ENCODE measurements at places on chromosomes 4 and X.

DNA sequence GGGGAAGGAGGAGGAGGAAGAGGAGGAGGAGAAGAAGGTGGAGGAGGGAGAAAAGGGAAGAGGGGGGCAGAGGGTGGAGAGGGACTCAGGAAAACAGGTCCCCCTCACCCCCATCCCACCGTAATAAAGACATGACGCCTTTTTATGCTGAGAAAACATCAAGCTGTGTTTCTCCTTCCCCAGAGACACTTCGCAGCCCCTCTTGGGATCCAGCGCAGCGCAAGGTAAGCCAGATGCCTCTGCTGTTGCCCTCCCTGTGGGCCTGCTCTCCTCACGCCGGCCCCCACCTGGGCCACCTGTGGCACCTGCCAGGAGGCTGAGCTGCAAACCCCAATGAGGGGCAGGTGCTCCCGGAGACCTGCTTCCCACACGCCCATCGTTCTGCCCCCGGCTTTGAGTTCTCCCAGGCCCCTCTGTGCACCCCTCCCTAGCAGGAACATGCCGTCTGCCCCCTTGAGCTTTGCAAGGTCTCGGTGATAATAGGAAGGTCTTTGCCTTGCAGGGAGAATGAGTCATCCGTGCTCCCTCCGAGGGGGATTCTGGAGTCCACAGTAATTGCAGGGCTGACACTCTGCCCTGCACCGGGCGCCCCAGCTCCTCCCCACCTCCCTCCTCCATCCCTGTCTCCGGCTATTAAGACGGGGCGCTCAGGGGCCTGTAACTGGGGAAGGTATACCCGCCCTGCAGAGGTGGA, 45.3 kb upstream of the SHOX start:
- DNase-seq: no peak

GRCh38 chrX:29447867-29448266, 767.5 kb upstream of the MAGEB2 start:
- DNase-seq: no peak

- no peak for DNase-seq
Observed at GRCh38 chr4:119286377-119287002, 35.4 kb downstream of the FABP2 start.

DNA sequence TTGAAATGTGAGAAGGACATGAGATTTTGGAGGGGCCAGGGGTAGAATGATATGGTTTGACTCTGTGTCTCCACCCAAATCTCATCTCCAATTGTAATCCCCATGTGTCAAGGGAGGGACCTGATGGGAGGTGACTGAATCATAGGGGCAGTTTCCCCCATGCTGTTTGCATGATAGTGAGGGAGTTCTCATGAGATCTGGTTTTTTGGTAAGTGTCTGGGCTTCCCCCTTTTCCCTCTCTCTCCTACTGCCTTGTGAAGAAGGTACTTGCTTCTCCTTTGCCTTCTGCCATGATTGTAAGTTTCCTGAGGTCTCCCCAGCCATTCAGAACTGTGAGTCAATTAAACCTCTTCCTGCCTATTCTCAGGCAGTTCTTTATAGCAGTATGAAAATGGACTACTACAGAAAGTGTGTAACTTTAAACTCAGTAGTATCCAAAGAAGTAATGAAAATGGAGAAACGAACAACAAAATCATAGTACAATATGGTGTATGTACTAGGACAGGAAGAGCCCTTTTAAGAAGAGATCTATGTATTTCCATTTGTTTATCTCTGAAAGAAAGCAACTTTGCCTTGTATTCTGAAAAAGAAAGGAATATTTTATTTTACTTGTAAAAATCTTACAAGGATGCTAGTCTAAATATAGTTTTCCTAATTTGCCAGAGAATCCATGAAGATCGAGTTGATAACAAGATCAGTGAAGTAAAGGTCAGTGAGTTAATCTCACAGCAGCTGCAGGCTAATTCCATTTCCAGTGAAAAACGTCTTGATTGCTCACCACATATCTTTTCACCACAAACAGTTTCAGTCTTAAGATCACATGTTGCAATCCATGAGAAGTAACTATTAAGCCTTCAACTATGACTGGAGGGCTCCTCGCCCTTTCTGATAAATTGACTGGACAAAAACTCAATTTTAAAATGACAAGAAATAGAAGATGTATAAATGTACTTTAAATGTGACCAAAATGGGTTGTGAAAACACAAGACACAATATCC, 20.5 kb downstream of the PKD2 start:
- no peak for DNase-seq

DNA sequence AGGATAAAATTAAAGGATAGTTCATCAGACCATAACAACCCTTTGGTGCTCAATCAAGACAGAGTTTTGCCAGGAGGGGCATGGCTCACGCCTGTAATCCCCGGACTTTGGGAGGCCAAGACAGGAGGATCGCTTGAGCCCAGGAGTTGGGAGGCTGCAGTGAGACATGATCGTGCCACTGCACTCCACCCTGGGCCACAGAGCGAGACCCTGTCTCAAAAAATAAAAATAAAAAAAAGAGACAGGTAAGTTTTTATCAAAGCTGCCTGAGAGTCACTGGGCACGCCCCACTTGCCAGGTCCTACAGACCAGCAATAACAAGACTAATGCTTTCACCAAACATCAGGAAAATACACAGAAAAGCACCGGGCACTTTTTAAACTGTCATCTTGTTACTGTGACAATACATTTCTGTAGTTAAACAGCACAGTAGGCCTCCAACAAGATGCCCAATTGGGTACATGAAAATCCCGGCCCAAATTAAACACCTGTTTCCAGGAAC, 765 bp downstream of the CFAP97 start:
- no peak for DNase-seq

DNA sequence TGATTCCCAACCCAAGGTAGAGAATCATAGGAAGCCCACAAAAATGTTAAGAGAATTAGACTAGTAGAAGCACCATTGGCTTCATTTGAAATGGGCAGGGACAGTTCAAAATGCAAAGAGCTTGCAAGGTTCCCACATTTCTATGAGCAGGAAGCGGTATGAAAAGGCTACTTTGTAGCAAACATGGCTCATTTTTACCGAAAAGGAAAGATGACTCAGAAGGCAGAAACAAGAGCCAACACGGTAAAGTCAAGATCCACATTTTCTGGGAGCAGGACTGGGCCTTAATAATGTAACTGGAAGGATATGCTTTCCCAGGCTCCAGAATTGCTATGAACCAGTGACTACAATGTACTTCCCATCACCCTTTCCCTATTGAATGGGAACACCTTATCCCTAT, 89.5 kb downstream of the GLRA3 start:
- no peak for DNase-seq

DNA sequence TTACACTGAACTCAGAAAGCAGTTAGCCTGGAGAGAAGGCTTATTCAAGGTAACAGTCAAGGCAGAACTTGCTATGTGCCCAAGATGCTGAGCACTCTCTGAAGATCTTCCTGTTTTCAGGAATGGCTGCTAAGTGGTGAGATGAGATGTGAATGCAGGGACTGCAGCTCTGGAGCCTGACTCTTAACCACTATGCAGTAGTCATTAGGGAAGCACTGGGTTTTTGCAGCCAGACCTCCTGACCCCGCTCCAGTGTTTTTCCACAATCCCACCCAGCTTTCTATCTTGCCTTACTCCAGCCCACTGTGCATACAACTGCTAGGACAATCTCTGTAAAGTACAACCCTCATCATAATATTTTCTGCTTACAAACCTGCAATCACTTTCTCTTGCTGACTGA, 95.2 kb upstream of the LNX1 start:
- DNase-seq: no peak

DNA sequence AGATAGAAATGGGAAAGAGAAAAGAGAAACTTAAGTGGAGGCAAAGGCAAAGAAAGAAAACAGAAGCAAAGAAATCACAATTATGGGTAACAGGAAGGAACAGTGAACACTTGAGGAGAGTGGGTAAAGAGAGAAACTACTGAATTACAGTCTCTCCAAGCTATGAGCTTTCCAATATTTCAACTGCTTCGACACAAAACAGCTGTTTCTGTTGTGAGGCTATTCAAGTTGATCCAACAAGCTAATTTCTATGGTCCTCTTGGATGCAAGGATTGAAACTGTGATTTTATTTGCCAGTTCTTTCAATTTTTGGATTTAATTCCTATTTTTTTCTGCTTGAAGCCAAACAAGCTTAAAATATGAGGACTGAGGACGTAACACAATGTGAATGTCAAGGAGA, 80.5 kb upstream of the ADGRA3 start:
- DNase-seq: no peak

DNA sequence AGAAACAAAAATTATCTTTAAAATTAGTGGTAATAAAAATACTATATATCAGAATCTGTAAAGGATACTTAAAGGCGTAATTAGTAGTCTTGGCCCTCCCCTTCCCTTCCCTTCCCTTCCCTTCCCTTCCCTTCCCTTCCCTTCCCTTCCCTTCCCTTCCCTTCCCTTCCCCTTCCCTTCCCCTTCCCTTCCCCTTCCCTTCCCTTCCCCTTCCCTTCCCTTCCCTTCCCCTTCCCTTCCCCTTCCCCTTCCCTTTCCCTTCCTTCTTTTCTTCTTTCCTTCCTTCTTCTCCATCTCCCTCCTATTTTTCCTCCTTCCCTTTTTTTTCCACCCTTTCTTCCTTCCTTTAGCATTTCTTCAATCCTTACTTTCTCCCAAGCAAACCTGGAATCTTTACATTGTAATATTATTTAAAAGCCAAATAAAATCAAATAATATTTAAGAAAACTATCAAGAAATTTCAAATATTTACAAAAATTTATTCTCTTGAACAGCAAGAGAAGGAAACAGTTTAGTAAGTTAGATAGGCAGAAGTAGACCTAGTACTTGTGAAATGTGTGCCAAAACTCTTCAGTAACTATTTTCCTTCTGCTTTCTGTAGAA, 379.8 kb upstream of the ATOH1 start:
- no peak for DNase-seq

DNA sequence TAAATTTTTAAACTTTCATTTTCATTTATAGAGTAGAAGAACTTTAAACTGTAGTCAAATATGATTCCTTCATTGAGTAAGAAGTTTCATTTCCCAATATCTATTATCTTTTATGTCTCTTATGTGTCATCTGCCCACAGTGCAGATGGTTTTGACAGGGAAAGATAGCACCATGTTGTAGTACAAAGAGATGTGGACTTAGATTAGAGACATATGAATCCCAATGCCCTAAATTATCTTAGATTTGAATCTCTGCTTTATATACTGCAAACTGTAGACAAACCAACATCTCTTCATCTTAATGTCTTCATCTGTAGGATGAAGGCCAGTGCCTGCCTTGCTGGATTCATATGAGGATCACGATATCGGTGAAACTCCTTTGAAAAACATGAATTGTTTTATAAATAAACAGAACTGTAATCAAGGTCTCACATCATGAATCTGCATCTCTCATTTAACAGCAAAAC, 217.5 kb downstream of the BANK1 start:
- no peak for DNase-seq

DNA sequence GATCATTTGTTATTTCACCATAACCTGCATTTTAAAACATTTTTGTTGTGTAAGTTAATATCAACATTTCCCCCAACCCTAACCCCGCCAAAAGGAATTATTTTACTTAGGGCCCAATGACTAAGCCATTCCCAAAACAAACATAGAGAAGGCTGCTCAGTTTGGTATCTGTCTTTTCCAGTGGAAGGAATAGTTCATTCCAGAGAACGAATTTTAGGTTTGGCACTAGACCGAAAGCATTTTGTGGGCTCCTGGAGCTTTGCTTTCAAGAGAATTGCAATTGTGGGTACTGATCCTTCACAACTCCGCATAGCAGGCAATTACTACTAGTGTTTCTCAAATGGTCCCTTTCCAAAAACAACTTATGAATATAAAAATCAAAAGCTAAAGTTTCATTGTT, 226.7 kb upstream of the MAD2L1 start:
- no peak for DNase-seq

GRCh38 chr4:82901183-82901718, 716 bp downstream of the THAP9 start:
- DNase-seq: no peak

- no peak for DNase-seq
Observed at GRCh38 chr4:13985837-13986236, 358.3 kb upstream of the BOD1L1 start.

GRCh38 chrX:372856-373640, 13.7 kb downstream of the PPP2R3B start:
- DNase-seq: no peak

DNA sequence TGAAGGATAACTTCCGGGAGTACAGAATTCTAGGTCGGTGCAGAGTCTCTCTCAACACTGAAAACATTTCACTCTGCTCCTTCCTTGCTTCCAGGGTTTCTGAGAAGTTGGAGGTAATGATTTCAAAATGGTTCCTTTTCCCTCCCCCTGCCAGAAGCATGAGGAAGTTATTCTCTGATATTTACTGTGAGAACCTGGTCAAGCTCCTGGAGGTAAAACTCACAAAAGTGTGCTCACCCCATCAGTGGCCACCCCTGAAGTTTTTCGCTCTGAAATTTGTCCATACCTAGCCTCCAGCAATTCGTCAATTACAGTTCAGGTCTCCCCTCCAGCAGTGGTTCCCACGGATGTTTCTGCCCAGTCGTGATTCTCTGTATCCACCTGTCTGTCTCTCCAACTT, 16.2 kb upstream of the MECP2 start:
- DNase-seq: no peak

- no peak for DNase-seq
Observed at GRCh38 chr4:46839128-46839527, 69.9 kb downstream of the COX7B2 start.

GRCh38 chrX:138082896-138083295, 517.0 kb downstream of the ZIC3 start:
- no peak for DNase-seq

- DNase-seq: no peak
Observed at GRCh38 chrX:110847334-110847733, 51.7 kb upstream of the CHRDL1 start.

DNA sequence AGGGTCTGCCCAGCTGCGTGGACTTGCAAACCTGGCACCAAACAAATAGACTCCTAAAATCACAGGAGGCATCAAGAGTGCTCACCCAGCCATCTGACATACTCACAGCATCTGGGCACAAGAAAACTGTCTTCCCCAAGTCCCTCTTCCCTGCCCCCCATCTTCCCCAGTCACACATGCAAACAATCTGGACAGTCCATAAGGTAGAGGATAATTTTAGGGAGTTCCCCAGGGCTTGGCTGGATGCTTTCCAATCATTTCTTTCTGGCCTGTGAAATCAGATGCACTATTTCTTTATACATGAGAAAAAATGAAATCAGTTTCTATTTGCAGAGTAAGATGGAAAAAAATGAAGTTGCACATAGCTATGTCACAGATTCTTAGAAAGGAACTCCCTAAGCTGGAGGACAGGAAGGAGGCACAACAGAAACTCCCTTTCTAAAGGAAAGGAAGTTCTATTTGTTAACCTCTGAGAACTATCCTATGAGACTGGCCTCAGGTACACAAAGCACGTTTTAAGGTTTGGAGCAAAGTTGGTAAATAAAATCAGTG, 342.3 kb downstream of the HNRNPD start:
- no peak for DNase-seq

GRCh38 chrX:30530606-30531005, 47.0 kb downstream of the TASL start:
- DNase-seq: no peak
